ENCODE measurements at places on chromosomes 7 and 10.

DNA sequence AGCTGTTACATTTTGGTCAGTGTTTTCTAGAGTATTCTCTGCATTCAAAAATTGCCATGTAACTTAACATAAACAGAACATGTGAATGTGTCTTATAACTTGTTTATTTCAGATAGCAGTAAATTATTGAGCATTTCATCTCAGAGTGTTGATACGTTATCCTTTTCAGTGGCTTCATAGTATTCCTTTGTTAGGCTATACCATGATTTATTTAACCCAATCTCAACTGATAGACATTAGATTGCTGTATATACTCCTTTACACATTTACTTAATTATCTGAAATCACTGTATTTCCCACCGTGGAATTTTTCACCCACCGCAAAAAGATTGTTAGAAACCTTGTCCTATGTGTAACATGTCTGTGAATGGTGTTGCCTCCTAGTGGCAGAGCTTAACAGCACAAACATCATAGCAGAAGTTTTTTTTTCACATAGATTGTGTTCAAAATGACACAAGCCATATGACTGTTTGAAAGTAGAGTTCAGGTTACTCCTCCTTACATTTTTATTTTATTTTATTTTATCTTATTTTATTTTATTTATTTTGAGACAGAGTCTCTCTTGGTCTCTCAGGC is 21.4 kb downstream of the SLF2 start:
- DNase-seq, result no peak

DNA sequence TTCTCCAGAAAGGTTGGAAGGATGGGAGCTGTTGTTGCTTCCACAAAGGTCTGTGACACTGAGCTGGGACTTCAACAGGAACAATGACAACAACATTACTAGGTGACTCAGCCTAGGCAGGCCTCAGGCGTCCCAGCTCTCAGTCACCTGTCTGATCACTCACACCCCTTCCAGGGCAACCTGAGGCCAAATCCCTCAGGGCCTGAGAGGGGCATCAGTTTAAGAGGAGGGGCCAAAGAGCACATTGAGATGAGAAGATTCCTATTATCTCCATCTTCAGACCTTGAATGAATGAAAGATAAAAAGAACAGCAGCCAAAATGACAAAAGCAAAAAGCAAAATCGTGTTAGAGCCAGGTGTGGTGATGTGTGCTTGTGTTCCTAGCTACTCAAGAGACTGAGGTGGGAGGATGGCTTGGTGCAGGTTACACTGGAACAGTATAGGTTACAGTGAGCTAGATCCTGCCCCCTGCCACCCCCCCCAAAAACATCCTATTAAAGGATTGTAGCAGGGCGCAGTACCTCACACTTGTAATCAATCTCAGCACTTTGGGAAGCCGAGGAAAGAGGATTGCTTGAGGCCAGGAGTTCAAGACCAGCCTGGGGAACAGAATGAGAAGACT is at the start of gene ATG9B:
TSS of gene ATG9B (minus strand) at position 60 of the 622 bp plus-strand sequence. CDS start 71 bp downstream, outside the sequence.
- DNase-seq, result no peak

DNA sequence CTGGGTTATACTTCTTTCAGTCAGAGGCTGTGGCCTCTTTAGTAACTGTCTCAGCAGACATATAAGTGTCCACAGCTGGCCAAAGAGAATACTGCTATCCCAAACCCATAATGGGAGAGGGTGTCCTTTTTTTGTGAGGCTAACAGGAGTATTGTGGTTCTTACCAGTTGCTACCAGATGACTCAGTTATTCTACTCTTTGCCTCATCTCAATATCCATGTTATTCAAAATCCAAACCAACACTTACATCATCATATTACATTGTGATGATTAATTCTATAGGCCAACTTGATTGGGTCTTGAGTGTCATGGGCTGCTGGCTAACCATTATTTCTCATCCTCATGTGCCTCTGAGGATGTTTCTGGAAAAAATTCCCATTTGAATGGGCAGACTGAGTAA is 120.9 kb downstream of the TMEM168 start:
- DNase-seq, result no peak

DNA sequence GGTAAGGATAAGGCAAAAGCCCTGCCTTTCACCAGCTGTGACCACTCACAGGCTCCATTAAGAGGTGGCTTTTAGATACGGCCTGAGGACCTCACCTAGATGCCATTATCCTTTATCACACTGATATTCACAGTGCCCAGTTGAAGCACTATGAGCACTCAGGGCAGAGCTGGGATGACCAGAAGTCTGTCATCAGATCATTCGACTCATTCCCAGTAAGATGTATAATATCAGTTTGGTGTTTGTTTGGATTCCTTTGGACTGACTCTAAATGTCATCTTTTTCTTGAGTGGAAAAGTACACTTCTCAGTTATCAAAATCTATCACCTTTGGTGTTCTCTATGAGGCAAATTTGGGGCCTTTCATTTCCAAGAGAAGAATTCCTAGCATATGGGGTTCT is 18.7 kb downstream of the CCDC136 start:
- DNase-seq, result no peak

DNA sequence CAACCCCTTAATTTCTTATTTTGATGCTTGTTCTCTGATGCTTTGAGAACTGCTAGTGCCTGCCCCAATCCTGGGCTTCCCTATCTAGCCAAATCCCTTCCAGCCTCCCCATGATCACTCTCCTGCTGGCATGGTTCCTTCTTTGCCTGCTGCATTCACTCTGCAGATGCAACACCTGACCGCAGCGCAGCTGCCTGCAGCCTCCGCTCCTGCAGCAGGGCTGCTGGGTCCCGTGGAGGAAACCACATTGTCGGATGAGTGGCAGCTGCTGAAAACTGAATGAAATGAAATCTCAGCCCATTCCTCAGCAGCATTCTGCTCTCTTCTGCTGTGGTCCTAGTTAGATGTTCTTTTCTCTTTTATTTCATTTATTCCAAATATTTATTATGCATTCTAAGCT is 320.3 kb downstream of the CCDC3 start:
- no peak for DNase-seq

- no peak for DNase-seq
Observed at GRCh38 chr7:124881981-124882380, 47.6 kb downstream of the POT1 start.

GRCh38 chr10:64040781-64041180 is 519.6 kb downstream of the REEP3 start:
- no peak for DNase-seq

DNA sequence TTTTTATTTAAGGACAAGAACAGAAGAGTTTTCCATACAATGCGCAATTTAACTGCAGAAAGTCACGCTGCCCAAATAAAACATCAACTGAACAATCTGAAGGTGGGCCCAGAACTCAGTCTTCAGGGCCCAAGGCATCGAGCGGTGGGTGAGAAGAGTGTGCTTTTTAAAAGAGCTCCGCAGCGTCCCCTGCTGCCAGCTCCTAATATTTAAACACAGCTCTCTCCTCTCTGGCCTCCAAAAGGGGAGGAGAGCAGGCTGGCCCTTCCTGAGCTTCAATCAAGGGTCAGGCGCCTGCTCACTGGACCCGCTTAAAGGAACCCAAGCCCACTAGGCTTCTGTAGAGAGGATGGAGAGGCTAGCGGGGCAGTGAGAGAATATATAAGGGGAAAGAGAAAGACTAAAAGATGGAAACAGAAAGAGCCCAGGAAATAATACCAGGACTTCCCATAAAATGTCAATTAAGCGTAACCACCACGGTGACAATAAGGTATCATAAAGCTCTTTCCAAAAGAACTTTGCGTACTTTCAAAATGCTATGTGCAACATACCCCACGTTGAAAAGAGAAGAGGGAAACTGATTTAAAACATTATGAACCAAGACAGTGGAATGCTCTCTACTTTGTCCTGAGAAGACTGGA is 2.8 kb downstream of the FAM53B start:
- DNase-seq, result peak; percentile 56

DNA sequence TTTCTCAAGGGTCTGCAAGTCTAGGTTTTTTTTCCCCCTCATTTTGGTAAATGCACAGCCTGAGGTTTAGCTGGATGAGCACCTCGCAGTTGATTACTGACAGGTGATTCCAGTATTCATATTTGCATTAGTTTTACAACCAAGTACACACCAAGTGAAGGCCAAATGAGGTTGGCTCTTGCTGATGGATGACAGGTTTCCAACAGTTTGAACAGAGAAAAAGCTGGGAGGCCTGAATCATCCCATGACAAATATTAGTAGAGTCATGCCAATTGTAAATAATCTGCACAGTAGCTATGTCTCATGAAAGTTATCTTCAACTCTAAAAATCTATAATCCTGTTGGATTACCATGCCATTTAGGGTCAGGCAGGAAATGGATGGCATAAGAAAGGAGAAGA is 399.8 kb downstream of the HTR7 start:
- DNase-seq, result no peak

DNA sequence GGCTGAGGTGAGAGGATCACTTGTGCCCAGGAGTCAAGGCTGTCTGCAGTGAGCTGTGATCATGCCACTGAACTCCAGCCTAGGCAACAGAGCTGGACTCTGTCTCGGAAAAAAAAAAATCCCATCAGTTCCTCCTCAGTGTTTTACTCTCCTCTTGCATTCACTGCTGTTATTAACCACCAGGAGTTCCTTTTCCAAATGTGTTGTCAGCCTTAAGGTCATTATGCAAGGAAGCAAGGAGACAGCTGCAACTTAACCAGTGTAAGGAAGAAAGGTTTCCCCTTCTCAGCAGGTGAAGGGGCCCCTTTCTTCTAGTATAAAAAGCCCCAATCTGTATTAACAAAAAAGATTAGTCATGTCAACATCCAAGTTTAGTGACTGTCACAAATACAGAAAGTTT is 86.6 kb upstream of the LEP start:
- no peak for DNase-seq

GRCh38 chr10:23793577-23793976 is 354.7 kb downstream of the OTUD1 start:
- DNase-seq, result no peak

DNA sequence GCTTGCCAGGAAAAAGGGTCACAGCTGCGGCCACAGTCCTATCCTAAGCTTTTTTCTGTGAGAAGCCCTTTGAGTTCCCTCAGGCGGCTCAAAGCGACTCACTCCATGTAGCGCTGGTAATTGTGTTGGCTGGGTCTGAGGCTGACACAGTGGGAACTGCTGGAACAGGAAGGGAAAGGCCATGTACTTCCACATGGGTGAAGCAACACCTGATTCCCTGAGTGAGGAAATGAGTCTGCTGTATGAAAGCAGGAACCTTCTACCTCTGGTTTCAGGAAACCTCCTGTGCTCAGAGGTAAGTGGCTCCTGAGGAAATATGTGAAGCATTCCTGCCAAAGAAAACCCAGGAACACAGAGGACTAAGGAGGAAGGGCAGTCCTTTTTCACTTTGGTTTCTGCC is 734.6 kb upstream of the SORCS1 start:
- no peak for DNase-seq

GRCh38 chr7:30436046-30436445 is 42.5 kb downstream of the NOD1 start:
- no peak for DNase-seq

- DNase-seq, result no peak
Observed at GRCh38 chr7:8566016-8566415, 132.6 kb downstream of the NXPH1 start.

DNA sequence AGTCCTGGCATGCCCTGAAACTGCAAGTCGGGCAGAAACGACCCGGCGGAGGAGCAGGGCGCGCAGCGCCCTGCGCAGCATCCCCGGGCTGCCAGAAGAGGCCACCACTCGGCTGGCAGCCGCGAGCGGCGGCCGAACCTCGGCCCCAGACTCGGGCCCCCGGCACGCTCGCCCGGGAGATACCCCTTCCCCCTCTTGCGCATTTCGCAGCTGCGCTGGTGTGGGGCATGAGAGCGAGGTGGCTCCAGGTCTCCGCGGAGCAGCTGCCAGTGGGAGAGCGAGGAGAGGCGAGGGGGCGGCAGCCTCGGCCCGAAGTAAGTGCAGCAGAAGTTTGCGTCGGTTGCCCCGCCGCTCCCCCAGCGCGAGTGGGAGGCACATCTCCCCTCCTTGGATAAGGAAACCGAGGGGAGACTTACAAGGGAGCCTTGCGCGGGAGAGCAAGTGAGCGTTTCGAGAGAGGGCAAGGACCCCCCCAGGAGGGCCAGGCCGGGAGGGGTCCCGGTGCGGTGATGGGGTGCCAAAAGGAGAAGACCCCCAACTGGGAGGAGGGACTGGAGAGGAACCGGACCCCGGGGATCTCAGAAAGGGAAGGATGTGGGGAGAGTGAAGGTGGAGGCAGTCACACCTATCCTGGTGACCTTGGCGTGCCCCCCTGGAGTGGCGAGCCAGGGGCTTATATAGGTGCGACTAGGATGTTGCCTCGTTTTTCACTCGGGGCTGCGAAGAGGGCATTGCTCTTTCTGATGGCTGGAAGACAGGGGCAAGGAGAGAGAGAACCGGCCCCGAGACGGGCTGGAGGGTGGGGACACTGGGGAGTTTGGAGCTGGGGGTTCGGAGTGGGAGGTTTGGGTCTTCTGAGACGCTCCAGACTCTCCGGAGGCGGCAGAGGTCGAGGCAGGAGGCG is 256.3 kb downstream of the OTUD1 start:
- no peak for DNase-seq

GRCh38 chr10:98892523-98892922 is 343.1 kb downstream of the HPSE2 start:
- no peak for DNase-seq

- no peak for DNase-seq
Observed at GRCh38 chr10:110368002-110368401, 63.3 kb upstream of the SMNDC1 start.

- no peak for DNase-seq
Observed at GRCh38 chr10:129628823-129629222, 161.8 kb downstream of the MGMT start.

Measured in stimulated activated CD8-positive, alpha-beta memory T cell treated with anti-CD3 and anti-CD28 coated beads, Interleukin-7, amount 100 ng/mL, for 24 hours (primary cell).